ENCODE measurements at places on chromosomes 12 and 14.

GRCh38 chr14:49497725-49498348 lies 88.3 kb downstream of the RPS29 start:
- DNase-seq: peak; percentile 73

GRCh38 chr14:105154476-105154871 lies 14.1 kb downstream of the JAG2 start:
- no peak for DNase-seq

GRCh38 chr12:42809226-42809625 lies 219.7 kb upstream of the PRICKLE1 start:
- DNase-seq: no peak

- DNase-seq: no peak
These were observed 173.0 kb downstream of the STXBP6 start for GRCh38 chr14:24876996-24877395.

- DNase-seq: no peak
These were observed 21.7 kb downstream of the BORCS5 start for GRCh38 chr12:12378616-12379015.

DNA sequence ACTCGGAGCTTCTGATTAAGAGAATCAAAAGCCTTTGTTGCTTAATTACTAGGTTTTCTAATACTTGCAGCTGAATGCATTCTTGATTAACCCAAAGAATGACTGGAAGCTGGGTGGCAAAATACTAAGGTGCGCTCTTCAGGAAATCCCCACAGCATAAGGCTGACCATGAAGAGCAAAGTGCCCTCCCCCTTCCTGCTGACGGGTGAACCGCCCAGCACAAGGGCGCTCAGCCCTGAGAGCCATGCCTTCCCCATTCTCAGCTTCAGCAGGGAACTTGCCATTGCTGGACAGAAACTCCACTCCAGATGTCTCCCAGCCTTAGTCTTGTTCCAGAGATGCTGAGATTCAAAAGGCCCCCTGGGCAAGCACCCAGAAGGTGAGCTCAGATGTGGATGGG lies 27.2 kb upstream of the FBRSL1 start:
- no peak for DNase-seq

- peak; percentile 93 for DNase-seq
These were observed at the start of gene C1S for GRCh38 chr12:7060353-7060954. Gene C1S (plus strand): TSS chr12:7060718. CDS start chr12:7061913, 1,195 bp downstream.

GRCh38 chr12:89384050-89384758 lies 31.9 kb upstream of the DUSP6 start:
- DNase-seq: peak; percentile 81

DNA sequence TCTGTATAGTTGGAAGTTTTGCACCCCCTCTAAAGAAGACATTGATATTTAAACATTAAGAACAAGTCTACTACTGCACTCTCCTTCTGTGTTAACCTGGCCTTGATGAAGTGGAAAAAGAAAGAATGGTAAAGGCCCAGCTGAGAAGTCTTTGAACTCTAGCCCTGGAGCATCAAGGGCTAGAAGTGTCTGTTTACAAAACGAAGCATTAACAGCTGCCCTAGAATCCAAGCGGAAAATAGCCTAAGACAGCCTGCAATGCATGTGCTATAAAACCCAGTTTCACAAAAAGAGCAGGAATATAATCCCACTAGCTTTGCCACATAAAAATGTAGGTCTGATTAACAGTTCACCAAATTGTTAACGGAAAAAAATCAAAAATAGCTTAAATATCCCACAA lies 60.5 kb downstream of the NUMB start:
- DNase-seq: no peak

- DNase-seq: no peak
These were observed 180.7 kb upstream of the NRXN3 start for GRCh38 chr14:77989441-77989991.

GRCh38 chr12:65067383-65067782 lies 53.7 kb downstream of the WIF1 start:
- DNase-seq: no peak

DNA sequence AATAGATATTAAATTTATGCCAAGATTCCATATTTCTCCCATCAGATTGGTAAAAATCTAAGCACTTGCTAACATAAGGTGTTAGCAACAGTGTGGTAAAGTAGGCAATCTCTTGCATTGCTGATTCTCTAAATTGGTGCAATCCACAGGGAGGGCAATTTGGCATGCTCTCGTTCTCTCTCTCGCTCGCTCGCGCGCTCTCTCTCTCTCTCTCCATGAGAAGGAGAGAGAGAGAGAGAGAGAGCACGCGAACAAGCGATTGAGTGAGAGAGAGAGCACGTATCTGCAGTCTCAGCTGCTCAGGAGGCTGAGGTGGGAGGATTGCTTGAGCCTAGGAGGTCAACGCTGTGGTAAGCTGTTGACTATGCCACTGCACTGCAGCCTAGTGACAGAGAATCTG lies 25.9 kb downstream of the PSEN1 start:
- no peak for DNase-seq

DNA sequence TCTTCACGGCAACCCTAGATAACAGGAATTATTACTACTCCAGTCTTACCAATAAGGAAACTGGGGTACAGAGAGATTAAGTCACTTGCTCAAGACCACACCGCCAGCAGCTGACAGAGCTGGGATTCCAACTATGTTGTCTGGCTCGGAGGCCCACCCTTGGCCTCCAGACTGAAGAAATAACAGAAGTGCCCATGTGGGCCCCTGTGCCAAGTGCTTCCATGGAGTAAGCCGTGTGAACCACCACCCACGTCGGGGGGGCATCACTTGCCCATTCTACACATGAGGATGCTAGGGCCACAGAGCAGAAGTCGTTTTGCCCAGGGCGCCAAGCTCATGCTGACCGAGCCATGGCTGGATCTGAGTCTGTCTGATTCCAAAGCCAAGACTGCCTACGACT lies 926 bp upstream of the CMKLR1 start:
- DNase-seq: no peak

DNA sequence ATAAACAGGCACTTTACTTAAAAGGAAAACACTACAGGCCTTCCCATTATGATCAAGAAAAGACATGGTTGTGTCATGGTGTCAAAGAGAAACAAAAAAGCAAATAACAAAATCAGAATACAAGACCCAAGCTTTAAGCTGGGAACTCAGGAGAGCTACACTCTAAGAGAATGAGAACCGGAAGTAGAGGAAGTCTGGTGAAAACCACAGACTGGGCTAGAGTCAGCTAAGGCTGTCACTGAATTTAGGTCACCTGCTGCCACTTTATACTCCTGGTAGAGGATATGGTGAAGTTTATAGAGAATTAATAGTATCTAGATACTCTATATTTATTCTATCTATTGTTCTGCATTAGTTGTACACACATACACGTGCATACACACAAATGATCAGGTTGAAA lies 971.7 kb downstream of the FLRT2 start:
- DNase-seq: no peak

GRCh38 chr14:77123381-77124325 lies 17.9 kb downstream of the ZDHHC22 start:
- peak; percentile 94 for DNase-seq

GRCh38 chr14:29927376-29928116 lies at the start of gene PRKD1:
Gene PRKD1 (minus strand): TSS chr14:29927847.
- DNase-seq: no peak

GRCh38 chr12:82574191-82574590 lies 112.5 kb upstream of the TMTC2 start:
- DNase-seq: peak; percentile 70

GRCh38 chr12:118851891-118852290 lies 129.4 kb upstream of the SRRM4 start:
- no peak for DNase-seq

- no peak for DNase-seq
These were observed 76.9 kb upstream of the EEA1 start for GRCh38 chr12:93005928-93006392.

DNA sequence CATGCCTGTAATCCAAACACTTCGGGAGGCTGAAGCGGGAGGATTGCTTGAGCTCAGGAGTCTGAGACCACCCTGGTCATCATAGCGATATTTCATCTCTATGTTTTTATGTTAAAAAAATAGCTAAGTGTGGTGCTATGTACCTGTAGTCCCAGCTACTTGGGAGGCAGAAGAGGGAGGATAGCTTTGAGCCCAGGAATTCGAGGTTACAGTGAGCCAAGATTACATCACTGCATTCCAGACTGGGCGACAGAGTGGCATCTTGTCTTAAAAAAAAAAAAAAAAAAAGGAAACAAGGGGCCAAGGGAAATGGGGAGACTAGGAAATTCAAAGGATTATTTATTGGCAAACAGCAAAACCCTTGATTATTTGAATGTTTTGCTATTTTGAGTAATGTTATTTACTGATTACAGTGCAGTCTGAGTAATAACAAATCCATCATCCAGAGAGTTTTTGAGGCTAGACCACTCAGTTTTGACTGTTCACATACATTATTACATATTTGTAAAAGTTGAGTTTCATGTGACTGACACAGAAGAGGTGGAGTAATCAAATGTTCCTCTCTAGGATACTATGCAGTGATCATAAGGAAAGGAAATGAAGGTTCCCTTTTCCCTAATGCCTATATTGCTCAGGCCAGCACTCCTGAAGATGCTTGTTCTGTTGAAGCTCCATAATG lies 40.8 kb downstream of the PRKCH start:
- no peak for DNase-seq

- peak; percentile 88 for DNase-seq
These were observed 798.8 kb downstream of the SLC16A7 start for GRCh38 chr12:60394665-60395064.

DNA sequence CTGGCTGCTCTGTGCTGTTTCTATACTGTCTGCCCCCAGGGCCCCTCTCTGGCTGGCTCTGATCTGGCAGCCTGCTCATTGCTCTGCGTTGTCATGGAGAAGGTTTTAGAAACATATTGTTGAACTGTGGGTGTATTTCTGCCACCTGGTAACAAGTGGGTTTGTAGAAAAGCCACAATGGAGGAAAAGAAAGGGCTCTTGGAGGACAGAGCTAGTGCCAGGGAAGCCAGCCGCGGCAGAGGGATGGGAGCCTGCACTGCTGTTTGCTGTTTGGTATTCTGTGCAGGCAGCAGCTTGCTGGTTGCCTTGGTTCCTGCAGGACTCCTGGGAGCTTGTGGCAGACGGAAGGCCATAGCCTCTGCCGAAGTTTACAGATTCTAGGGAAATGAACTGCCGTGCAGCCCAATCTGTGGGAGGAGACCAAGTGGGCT lies 15.1 kb downstream of the CCDC177 start:
- DNase-seq: peak; percentile 35

- peak; percentile 84 for DNase-seq
These were observed 101.5 kb downstream of the KICS2 start for GRCh38 chr12:64120568-64120967.

DNA sequence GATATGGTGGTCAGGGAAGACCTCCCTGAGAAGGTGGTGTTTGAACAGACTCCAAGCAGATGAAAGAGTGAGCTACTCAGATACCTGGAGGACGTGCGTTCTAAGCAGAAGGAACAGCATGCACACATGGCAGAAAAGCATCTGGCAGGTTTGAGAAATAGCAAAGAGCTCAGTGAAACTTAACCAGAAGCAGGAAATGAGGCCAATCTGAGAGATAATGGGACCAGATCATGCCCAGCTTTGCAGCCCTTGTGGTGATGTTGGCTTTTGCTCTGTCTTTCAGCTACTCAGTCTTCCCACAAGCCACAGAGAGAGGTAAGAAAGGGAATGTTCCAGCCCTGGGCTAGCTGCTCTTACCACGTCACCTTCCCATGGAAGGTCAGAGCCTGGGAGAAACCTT lies 176.3 kb upstream of the GSC start:
- no peak for DNase-seq

DNA sequence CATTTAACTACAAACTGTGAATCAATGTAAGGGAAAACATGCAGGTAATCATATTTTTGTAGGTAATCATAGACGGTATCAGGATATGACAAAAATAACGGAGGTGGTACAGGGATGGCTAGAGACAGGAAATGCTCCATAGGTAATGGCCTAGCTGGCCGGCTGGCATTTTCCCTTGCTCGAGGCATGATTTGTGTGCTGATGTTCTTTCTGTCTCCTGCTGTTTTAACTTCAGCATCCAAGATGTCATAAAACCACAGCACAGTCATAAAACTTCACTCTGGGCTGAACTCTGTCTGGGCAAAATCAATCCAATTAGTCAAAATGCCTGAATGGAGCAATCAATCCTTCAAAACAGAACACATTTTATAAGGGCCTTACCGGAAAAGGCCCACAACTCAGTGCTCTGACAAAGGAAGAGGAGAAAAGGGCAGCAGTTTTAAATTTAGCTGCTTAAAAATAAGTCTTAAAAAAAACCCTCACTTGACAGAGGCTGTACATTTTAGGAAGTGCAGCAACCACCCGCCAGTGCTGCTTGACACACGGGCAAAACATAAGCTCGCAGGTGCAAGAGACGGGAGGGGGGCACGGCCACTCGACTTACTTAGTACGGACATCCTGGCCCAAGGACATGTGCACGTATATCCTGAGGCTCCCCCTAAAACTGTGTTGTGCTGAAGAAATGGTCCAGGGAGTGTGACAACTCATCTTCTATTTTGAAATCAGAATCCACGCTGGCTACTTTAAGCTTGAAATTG lies 40.5 kb upstream of the GPR68 start:
- no peak for DNase-seq

GRCh38 chr14:89296281-89296745 lies 120.7 kb downstream of the FOXN3 start:
- DNase-seq: no peak

GRCh38 chr14:30600922-30601918 lies 20.9 kb upstream of the SCFD1 start:
- DNase-seq: no peak

DNA sequence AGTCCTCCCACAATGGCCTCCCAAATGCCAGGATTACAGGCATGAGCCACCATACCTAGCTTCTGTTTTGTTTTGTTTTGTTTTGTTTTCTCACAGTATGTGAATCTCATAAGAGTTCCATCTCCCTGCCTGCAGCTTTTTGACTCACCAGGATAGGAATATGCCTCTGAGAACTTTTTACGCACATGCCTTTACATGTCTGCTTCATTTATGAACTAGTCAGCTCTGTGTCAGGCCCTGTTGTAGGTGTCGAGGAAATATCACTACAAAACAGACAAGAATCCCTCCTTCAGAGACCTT lies 89.0 kb downstream of the BORCS5 start:
- DNase-seq: peak; percentile 99

DNA sequence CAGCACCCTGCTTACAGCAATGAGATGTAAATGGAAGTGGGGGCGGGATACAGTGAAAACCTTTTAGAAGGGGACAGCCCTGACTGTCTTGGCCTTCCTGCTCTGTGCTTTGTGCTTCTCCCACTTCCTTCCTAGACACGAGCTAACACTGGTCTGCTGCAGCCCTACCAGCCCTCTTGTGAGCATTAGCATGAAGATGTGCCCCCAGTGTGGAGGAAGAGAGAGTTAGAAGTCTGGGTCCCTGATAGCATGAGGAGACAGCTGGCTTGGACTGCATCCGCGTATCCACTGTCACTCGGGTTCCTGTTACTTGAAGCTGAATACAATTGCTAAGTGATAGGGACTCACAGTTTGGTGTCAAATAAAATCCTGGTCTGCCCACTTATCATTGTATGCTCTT lies 248.1 kb upstream of the SOX5 start:
- DNase-seq: no peak

GRCh38 chr14:68111097-68111852 lies 291.7 kb downstream of the RAD51B start:
- no peak for DNase-seq

- DNase-seq: peak; percentile 66
These were observed 20.6 kb upstream of the ITGA5 start for GRCh38 chr12:54439521-54440255.

Measured in bronchial epithelial cell (primary cell).